Left ventricle myocardium inferior (tissue), 1 donor: ENCODE measurements at places on chromosomes 6 and 20.

DNA sequence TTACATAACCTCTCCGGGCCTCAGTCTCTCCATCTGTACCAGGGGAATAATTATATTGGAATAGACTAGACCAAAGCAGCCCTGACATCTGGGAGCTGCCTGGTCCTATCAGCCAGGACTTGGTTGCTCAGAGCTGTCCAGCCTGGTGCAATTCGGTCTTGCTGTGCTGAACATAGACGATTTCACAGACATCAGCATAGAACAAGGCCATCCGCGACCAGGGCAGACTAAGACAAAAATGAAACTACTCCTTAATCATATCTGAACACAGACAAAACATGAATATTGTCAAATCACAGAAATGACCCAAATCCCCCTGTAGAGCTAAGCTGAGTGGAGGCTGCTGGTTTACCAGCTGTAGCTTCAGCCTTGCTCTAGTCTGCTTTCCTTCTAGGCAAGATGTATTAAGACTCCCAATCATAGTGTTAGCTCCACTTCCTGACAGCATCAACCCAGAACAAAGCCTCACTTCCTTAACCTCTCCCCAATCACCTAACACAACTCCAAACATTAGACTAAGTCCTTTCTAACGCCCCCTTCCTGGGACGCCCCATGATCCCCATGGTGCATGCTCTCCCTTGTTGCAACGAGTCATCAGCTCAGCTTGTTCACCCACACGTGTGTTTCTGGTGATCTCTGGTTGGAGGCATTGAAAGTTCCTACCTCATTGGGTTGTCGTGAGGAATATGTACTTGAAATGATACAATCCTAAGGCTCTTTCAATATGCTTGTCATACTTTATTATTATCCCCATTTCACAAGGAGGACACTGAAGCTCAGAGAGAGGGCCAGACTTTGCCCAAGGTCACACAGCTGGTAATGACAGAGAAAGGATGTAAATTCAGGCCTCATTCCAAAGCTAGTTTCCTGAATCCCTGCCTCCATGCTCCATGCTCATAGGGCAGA, 3.5 kb upstream of the MAPK13 start:
- no peak for DNase-seq

- DNase-seq = no peak
Measured at GRCh38 chr20:6838181-6838826, 70.8 kb downstream of the BMP2 start.

GRCh38 chr6:154159126-154159525, 120.1 kb downstream of the OPRM1 start:
- no peak for DNase-seq

DNA sequence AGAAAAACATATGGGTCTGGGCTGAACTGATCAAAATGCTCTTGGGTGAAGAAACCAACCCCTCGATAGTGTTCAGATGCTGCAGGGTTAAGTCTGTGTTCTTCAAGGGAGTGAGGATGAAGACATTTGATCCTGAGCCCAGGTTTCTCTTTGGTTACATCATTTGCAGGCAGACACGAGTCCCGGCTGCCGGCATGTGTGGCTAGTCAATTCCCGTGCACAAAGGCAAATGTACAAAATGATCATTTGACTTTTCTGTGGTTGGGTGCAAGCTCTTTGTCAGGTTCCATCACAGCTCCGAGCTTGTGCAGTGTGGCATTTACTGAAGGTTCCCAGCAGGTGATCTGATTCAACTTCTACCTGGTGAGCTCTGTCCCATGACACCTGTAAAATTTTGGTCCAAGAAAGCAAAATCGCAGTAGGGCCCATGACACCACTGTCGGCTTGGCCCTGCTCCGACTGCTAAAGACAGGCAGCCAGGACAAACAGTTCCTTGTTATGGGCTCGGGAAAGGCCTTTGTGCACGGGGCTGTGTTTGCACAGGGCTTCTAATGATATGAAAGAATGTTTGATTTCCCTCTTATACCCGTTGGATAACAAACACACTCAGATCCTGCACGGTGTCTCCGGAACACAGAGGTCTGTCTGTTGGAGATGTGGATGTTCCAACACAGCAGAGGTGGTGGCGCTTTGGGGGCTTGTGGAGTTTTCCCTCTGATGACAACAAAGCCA, 46.9 kb downstream of the GJA10 start:
- no peak for DNase-seq

DNA sequence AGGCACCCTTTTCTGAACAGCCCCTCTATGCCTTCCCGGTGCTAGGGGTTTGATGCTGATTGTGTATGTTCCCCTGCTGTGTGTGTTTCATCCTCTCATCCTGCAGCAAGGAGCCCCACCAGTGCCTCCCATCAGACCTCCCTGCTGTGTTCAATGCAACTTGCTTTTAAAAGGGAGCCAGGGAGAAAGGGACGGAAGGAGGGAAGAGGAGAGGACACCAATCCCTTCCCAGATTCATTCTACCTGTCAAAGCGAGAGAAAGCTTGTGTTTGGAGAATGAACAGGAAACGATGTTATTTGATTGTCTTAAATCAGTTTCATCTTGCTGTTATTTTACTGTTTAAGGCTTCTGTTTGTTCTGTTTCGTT, 259.2 kb downstream of the ADGB start:
- DNase-seq = no peak

GRCh38 chr6:47164877-47165276, 122.7 kb upstream of the ADGRF1 start:
- DNase-seq = no peak
